Activated T-helper 2 cell treated with anti-CD3 and anti-CD28 coated beads, Interferon-gamma antibody, Interleukin-2, Interleukin-4, amounts not matched to agents 10 μg/mL and 5 μg/mL and 100 μg/mL, durations not matched to agents 14 hours and 24 hours and 36 hours (primary cell): ENCODE measurements at places on chromosomes 7 and 10.
A peak's percentile ranks its signal among the peaks of the same experiment; 100 is the strongest.

DNA sequence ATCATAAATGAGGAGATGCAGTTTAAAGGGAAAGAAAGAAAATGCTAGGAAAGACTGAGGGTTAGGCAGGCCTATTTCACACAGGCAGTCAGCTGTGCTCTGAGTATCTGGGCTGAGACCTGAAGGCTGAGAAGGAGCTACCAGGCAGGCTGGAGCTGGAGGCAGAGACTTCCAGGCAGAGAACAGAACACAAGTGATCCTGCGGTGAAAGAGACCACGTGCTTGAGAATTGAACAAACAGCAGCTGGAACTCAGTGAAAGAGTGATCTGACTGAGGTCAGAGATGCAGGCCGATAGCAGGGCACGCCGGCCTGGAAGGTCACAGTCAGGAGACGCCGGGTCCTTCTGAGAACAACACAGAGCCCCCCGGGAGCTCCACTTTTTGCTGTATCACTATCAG is 147.8 kb downstream of the ADAM12 start:
- no peak for DNase-seq

DNA sequence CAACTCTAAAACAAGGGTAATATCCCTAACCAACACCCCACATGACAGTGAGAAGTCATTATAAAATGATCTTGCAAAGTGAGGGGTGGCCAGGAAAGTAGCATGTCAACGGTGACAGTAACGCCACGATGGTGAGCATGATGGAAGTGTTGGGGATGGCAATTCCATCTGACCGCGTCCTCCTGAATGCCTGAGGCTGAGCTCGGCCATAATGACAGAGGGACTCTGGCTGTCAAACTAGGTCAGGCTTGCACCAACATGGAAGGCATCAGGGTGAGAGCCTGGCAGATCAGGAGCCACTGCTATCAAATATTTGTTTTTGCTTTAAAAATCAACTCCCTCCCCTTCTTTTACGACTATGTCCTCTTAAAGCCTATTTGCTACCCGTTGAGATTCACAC is 55.7 kb upstream of the EFCAB10 start:
- no peak for DNase-seq

GRCh38 chr10:8211631-8212030 is 157.1 kb downstream of the GATA3 start:
- no peak for DNase-seq

DNA sequence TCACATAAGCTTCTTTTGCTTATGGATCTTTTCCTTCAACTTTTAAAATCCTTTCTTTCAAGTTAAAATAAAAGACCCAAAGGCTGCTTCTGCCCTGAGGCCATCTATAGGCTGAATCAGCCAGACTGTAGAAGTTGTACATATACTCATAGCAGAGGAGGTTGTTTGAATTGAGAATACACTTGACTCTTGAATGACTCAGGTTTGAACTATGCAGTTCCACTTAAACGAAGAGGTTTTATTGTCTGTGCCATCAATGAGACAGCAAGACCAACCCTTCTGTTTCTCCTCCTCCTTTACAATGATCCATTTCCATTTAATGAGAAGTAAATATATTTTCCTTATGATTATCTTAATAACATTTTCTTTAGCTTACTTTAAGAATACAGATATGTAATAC is 5.8 kb downstream of the ZNF365 start:
- no peak for DNase-seq

- DNase-seq = no peak
Observed at GRCh38 chr10:132319853-132320653, 11.9 kb upstream of the LRRC27 start.

DNA sequence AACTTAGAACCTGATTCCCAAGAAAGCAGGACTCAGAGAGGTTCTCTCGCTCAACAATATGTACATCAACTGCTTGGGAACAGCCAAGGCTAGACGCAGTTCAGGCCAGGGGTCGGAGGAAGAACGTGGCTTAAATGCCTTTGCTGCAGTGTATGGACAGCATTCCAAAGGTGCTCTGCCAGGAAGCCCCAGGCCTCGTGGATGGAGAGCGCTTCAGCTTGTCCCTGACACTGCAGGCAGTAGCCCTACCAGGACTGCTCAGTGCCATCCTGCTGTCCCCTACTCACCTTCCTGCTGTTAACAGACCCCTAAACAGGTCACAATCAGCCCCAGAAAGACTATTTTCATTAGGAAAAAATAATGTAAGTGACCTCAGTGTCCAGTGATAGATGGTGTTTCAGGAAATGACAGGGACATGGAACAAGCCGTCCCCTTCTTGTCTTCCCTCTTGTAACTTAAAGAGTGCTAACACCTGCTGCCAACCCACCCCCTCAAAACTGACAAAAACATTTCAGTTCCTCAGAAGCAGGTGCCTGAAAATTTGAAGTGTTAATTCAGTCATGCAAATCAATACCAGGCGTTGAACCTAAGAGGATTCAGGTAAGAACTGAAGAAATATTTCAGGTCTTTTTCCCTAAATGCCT is 16.5 kb downstream of the CREB3L2 start:
- DNase-seq = no peak

DNA sequence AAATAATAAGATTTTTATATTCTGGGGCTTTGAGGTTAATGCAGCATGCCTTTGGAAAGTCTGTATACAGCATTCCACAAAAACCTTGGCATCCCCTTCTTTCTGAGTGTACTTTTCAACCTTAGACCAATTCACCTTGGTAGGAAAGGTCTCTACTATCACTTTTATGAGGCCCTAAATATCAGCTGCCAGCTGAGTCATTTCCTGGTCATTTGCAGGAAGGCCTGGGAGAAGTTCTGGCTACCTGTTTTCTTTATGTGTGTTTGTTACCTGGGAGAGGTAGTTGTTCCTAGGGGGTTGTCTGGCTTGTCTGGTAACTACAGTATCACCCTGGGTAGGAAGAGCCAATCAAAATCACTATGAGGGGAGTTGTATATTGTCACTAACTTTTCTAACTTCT is 4.1 kb downstream of the SPAM1 start:
- no peak for DNase-seq

- DNase-seq = no peak
Observed at GRCh38 chr10:120961795-120962755, 110.9 kb downstream of the WDR11 start.

DNA sequence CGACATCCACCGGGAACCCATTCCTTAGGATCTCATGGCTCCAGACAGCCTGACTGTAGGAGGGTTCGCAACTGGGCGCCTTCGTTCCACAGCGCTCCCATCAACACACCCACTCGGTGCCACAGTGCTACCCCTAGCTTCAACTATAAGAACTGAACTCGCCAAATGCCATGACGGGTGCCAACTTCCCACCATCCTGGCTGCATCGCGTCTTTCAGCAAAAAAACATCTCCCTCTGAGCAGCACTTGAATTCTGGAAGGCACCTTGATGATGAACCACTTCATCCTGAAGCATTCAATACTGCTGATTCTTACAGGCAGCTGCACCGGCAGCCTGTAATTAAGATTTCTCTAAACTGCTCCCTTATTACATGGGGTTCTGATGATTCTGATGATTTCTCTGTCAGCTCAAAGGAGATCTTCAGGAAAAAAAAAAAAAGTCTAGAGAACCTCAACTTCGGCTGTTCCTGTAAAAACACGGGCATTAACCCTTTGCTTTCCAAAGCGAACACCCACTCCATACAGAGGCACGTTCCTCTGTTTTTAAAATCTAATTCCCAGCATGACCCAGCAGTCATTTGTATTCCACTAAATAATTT is 1.3 kb downstream of the CYTH3 start:
- DNase-seq = no peak

GRCh38 chr10:131141645-131142516 is 169.6 kb downstream of the TCERG1L start:
- DNase-seq = no peak

- DNase-seq = no peak
Observed at GRCh38 chr7:111390000-111390399, 172.3 kb downstream of the IMMP2L start.

GRCh38 chr10:48605786-48606529 is 1.1 kb upstream of the ARHGAP22 start:
- peak; percentile 2 for DNase-seq
